ENCODE measurements at places on chromosomes 16 and 17.

GRCh38 chr17:33209671-33210070, 83.4 kb downstream of the ASIC2 start:
- no peak for DNase-seq

DNA sequence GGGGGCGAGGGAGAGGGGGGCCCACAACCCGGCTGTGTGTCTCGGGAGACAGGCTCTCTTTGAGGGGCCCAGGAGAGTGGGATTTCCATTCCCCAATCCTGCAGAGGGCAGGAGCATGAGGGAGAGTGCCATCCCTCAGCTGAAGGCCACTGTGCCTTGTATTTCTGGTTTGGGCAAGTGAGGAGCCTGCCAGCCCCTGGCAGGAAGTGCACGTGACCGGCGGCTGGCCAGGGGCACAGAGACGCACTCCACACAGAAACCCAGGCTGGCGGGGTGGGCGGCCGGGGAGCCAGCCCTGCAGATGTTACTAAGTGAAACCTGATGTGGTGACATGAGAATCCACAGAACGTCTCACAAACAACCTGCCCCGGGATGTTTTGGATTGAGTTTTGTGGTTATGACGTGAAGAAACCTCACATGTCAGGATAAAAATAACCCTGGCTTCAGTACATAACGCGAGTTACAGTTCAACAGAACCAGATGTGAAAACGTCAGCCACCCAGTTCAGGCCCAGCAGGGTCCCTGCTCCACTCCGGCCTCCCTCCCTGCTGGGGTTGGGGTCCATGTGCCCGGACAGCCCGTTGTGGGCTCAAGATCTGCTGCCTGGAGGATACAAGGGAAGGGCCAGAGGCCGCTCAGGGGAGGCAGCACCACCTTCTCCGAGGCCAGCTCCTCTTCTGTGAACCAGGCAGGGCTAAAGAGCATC, 51.7 kb upstream of the MTSS2 start:
- DNase-seq: no peak

GRCh38 chr16:77304877-77305276, 105.7 kb downstream of the SYCE1L start:
- DNase-seq: no peak

DNA sequence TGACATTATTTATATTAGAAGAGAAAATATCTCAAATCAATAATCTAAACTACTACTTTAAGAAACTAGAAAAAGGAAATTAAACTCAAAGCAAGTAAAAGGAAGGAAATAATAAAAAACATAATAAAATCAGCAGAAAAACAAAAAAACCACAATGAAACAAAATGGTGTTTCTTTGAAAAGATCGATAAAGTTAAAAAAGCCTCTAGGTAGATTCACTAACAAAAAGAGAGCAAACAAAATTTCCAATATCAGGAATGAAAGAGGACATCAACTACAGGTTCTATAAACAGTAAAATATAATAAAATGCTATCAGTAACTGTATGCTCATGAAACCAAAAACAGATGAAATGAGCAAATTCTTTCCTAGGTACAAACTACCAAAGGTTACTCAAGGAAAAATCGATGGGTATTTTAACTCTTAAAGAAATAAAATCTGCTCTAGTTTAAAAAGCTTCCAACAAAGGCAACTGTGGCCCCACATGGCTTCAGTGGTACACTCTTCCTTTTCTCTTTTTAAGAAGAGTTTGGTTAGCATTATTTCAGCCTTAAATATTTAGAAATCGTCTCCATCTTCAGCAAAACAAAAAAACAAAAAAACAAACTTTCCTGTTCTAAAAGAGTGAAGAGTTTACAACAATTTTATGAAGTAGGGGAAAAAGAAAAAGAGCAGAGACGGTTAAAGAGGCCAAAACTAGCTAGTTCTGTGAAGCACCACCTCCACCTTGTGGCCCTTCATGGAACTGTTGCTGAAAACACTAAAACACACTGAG, 102.2 kb downstream of the TRIM37 start:
- DNase-seq: peak; percentile 70

- DNase-seq: no peak
Measured at GRCh38 chr16:83116274-83116892, 489.6 kb downstream of the CDH13 start.

Measured in pons (tissue), 1 donor.